Left ventricle myocardium inferior (tissue), 1 donor: ENCODE measurements at places on chromosomes 16 and 17. TPM values are rescaled to one million over a fixed set of nuclear protein-coding genes. Genes with fewer than 3 reads are reported as not detected.

- DNase-seq: no peak
Measured at GRCh38 chr16:87327798-87328495, 10.8 kb upstream of the C16orf95 start.

- DNase-seq: no peak
Measured at GRCh38 chr17:71881041-71881440, 239.8 kb upstream of the SOX9 start.

GRCh38 chr17:56152874-56153602 lies at the start of gene ANKFN1:
ANKFN1 (plus strand) TSS chr17:56153475; CDS start chr17:56212668, 59,193 bp downstream.
- DNase-seq: no peak

GRCh38 chr16:55012793-55013192 lies 82.1 kb downstream of the IRX5 start:
- no peak for DNase-seq

GRCh38 chr16:57994778-57995177 lies 5.7 kb downstream of the ZNF319 start:
- DNase-seq: peak; percentile 47

GRCh38 chr17:69878661-69879060 lies 196.4 kb upstream of the KCNJ16 start:
- DNase-seq: no peak

GRCh38 chr16:76970087-76970744 lies 220.8 kb upstream of the MON1B start:
- DNase-seq: no peak

DNA sequence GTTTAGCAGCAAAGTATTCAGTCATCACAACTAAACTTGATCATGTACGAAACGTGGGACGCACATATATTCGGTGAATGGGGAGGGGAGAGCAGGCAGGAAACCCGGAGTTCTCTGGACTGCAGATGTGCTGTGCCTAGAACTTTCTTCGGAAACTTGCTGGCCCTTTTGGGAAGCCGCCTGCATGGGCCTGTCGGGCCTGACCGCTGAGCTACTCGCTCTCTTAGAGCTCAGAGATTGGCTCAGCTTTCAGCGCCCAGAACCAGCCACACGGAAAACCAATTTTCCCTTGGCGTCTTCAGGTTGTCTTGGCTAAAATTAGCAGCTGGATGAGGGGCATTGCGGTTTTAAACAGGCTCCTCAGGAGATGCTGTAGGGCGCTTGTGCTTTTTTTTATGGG lies 38.1 kb downstream of the ZDHHC7 start:
- no peak for DNase-seq

- no peak for DNase-seq
Measured at GRCh38 chr16:77919761-77920415, 102.5 kb upstream of the CLEC3A start.

- DNase-seq: no peak
Measured at GRCh38 chr17:19833914-19834313, 33.8 kb downstream of the ULK2 start.

DNA sequence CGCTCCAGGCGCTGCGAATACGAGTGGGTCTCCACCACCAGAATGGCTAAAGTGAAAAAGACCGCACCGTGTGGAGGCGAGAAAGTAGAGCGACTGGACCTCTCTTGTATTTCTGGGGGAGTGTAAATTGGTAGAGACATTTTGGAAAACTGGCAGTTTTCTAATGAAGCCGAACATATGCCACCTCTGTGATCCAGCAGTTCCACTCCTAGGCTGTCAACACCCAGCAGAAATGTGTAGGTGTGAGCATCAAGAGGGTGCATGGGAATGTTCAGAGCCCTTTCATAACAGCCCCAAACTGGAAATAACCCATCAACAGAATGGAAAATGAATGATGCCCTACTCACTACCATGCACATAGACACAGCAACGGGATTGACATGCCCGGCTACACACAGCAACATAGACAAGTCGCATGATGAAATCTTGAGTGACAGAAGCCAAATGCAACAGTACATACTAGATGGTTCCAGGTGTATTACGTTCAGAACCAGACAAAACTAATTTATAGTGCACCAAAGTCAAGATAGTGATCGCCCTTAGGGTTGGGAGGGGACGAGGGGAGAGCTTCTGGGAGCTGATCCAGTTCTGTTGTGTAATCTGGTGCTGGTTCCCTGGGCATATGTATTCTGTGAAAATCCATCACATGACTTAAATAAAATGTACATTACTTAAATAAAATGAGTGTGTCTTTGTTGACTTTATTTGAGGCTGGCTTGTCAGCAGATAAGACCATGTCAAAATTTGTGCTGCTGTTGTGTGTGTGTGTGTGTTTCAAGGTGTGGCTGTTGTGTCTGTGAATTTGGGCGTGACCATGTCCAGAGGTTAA lies 877 bp upstream of the BCL7C start:
- DNase-seq: no peak

DNA sequence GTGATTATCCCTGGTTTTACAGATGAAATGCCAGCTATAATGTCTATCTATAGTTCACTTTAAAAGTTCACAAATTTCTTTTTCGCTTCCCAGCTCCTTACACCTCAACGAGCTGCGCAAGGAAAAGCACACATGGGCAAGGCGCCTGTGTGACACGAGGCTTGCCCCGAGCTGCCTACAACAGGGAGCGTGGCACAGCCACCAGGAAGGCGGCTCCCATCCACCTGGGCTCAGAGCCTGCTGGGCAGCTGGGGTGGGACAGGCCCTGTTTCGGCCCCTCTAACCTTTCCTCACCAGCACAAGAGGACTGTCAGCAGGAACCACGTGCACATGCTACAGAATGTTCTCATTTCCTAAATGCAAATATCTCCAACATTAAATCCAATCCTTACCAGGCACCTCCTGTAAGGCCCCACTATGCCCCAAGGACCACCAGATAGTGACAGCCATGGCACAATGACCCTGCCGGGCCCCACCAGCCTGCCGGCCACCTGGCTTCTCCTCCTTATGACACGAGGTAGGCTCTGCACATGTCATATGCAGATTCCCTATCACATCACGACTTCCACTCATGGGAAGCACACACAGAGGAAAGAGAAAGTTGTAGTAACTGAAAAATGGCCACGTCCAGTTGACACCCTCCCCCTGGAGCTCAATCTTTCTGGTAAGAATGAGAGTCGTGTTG lies 92.1 kb downstream of the ZNF778 start:
- DNase-seq: no peak

DNA sequence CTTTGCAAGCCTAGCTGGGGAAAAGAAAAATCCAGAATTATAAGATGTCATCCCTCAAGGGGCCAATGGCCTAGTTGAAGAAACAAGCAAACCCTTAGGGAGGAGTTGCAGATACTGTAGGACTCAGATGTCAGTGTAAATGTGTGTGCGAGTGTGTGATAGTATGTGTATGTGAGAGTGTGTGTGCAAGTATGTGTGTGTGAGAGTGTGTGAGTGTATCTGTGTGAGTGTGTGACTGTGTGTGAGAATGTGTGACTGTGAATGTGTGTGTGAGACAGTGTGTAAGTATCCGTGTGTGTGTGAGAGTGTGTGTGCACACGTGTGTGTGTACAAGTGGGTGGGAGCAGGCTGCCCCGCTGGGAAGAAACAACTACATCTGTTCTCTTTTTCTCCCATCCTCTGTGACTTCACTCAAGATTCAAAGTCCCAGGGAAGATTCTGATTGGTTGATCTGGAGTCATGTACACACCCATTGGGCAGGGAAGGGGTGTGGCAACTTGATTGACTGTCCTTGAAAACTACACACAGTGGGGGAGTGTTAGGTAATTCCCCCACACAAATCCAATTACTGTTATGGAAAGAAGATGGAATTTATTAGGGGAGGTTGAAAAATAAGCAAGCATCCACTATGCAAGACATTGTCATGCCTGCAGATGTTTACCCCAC lies 40.7 kb downstream of the IRX3 start:
- DNase-seq: no peak

- no peak for DNase-seq
Measured at GRCh38 chr16:64445245-64445644, 676.6 kb downstream of the CDH11 start.

NRN1L gene
- 0.49 TPM for total RNA-seq

IL34 gene
- total RNA-seq: 2.1 TPM

MFAP4 gene
- 65.6 TPM for total RNA-seq

TP53TG3F gene
- total RNA-seq: not detected

RAB37 gene
- total RNA-seq: 1.9 TPM

KRT28 gene
- total RNA-seq: not detected

KRTAP2-3 gene
- not detected for total RNA-seq

SRCIN1 gene
- 2.0 TPM for total RNA-seq

KCNJ18 gene
- not detected for total RNA-seq

CD300LD gene
- not detected for total RNA-seq

CCL13 gene
- 0.74 TPM for total RNA-seq

SLC47A2 gene
- not detected for total RNA-seq

CLEC10A gene
- 2.9 TPM for total RNA-seq

CSH2 gene
- total RNA-seq: not detected

DNAAF8 gene
- 0.77 TPM for total RNA-seq

HBA2 gene
- 59.1 TPM for total RNA-seq

LRRC75A gene
- 0.96 TPM for total RNA-seq
